Prostate gland (tissue), 2 donors: ENCODE measurements at places on chromosomes 2 and 18. TPM values are rescaled to one million over a fixed set of nuclear protein-coding genes. Genes with fewer than 3 reads are reported as not detected.

ABCG5 gene
- total RNA-seq: not detected

RUFY4 gene
- 0.11 TPM for total RNA-seq

- H3K27me3 ChIP-seq: no peaks in the 10 kb centered on the region
- H3K36me3 ChIP-seq: no peaks in the 10 kb centered on the region
- no peak overlapping the region for H3K4me3 ChIP-seq
- no peaks in the 10 kb centered on the region for H3K4me1 ChIP-seq
- no peak overlapping the region for H3K27ac ChIP-seq
Measured at GRCh38 chr2:80403081-80403480, 98.5 kb upstream of the LRRTM1 start.

RIT2 gene
- total RNA-seq: not detected

POU3F3 gene
- total RNA-seq: not detected

DLX2 gene
- total RNA-seq: not detected

DNA sequence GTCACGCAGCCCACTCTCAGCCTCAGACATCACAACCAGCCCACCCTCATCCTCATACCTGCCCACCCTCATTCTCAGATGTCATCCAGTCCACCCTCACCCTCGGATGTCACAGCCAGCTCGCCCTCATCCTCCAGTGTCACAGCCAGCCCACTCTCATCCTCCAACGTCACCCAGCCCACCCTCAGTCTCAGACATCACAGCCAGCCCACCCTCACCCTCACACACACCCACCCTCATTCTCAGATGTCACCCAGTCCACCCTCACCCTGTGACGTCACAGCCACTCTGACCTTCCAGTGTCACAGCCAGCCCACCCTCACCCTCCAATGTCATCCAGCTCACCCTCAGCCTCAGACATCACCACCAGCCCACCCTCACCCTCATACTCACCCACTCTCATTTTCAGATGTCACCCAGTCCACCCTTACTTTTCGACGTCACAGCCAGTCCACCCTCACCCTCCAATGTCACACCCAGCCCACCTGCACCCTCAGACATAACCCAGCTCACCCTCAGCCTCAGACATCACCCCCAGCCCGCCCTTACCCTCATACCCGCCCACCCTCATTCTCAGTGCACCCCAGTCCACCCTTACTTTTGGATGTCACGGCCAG is 100.3 kb downstream of the LOXHD1 start:
- H3K4me3 ChIP-seq: no peak overlapping the region
- no peaks in the 10 kb centered on the region for H3K27me3 ChIP-seq
- no peak for DNase-seq
- H3K4me1 ChIP-seq: no peaks in the 10 kb centered on the region
- no peaks in the 10 kb centered on the region for H3K36me3 ChIP-seq
- no peak overlapping the region for H3K27ac ChIP-seq

DNA sequence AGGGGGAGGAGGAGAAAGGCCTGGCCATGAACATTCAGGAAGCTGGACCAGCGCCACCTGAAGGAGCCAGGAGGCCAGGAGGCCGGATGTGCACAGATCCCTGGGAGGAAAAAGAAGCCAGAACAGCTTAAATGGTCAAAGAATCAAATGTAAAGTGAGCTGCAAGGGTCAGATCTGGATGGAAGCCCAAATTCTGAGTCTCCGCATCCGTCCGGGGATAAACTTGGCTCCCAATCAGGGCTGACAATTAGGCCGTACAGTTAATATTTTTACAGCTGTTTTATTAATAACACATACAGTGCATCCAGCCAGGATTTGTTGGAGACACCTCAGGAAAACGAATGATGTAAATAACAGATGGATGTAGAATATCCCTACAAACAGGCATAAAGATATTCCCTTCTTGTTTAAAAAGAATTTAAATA is 495.1 kb upstream of the TCF4 start:
- no peak for DNase-seq
- no peak overlapping the region for H3K4me3 ChIP-seq
- no peaks in the 10 kb centered on the region for H3K36me3 ChIP-seq
- H3K27me3 ChIP-seq: no peaks in the 10 kb centered on the region
- H3K4me1 ChIP-seq: no peaks in the 10 kb centered on the region

- H3K4me3 ChIP-seq: no peak overlapping the region
- no peak overlapping the region for H3K27ac ChIP-seq
- DNase-seq: no peak
- no peaks in the 10 kb centered on the region for H3K4me1 ChIP-seq
Measured at GRCh38 chr2:227378371-227378782, 729 bp downstream of the TM4SF20 start.

DNA sequence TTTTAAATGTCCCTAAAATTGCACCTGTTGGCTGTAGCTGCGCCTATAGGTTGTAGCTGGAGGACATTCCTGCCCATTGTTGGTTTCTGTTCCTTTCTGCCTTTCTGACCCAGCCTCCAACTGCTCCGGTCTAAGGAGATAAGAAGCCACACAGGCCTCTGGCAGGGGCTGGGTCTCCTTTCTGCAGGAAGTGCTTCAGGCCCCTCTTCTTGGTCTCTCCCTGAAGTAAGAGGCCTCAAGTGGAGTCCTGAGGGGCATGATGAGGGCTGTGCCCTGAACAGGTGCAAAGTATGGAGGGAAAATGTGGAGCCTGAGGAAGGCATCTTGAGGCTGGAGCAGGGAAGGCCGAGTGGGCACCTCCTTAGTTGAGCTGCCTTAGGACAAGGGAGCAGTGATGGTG is 10.4 kb upstream of the SFTPB start:
- H3K36me3 ChIP-seq: no peaks in the 10 kb centered on the region
- no peaks in the 10 kb centered on the region for H3K4me1 ChIP-seq
- no peak overlapping the region for H3K27ac ChIP-seq

GRCh38 chr18:45467293-45467692 is 148.0 kb upstream of the SLC14A2 start:
- H3K27me3 ChIP-seq: no peaks in the 10 kb centered on the region
- no peak overlapping the region for H3K27ac ChIP-seq
- DNase-seq: no peak
- no peaks in the 10 kb centered on the region for H3K4me1 ChIP-seq
- H3K36me3 ChIP-seq: no peaks in the 10 kb centered on the region

GRCh38 chr2:86290596-86291327 is 46.7 kb downstream of the REEP1 start:
- no peaks in the 10 kb centered on the region for H3K27me3 ChIP-seq
- no peak for DNase-seq
- H3K4me1 ChIP-seq: no peaks in the 10 kb centered on the region
- H3K36me3 ChIP-seq: no peaks in the 10 kb centered on the region
- no peak overlapping the region for H3K27ac ChIP-seq

- no peaks in the 10 kb centered on the region for H3K36me3 ChIP-seq
- H3K27me3 ChIP-seq: no peaks in the 10 kb centered on the region
- DNase-seq: no peak
- no peak overlapping the region for H3K4me3 ChIP-seq
Measured at GRCh38 chr18:52242711-52243110, 97.3 kb upstream of the DCC start.

- no peaks in the 10 kb centered on the region for H3K27me3 ChIP-seq
- no peak overlapping the region for H3K27ac ChIP-seq
- DNase-seq: peak; percentile 73
Measured at GRCh38 chr18:76351961-76352581, 143.0 kb downstream of the ZNF516 start.

DNA sequence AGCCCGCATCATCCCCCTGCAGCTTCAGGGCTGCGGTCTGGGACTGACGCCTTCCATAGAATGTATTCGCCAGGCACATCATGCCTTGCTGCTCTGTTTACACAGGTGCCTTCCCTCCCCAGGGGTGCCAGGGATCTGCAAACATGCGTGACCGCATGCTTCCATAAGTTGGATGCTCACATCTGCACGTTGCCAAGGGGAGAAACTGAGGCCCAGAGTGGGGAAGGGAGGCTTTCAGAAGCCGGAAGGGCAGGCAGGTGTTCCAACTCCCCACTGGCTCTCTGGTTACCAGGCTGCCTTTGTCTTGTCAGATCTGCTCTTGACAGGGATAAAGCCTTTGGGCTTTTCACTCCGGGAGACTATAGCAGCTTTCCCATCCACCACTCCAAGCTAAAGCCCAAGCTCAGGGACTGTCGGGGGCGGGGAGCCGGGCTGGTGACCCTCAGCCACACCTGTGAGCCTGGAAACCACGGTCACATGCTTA is 125.8 kb upstream of the TNP1 start:
- no peak for DNase-seq
- H3K4me1 ChIP-seq: no peaks in the 10 kb centered on the region
- no peaks in the 10 kb centered on the region for H3K36me3 ChIP-seq

- DNase-seq: no peak
- H3K27ac ChIP-seq: no peak overlapping the region
- H3K36me3 ChIP-seq: no peaks in the 10 kb centered on the region
- no peak overlapping the region for H3K4me3 ChIP-seq
- no peaks in the 10 kb centered on the region for H3K4me1 ChIP-seq
- H3K27me3 ChIP-seq: no peaks in the 10 kb centered on the region
Measured at GRCh38 chr2:71617266-71617665, 163.9 kb downstream of the DYSF start.

TPO gene
- total RNA-seq: 1.4 TPM

DNA sequence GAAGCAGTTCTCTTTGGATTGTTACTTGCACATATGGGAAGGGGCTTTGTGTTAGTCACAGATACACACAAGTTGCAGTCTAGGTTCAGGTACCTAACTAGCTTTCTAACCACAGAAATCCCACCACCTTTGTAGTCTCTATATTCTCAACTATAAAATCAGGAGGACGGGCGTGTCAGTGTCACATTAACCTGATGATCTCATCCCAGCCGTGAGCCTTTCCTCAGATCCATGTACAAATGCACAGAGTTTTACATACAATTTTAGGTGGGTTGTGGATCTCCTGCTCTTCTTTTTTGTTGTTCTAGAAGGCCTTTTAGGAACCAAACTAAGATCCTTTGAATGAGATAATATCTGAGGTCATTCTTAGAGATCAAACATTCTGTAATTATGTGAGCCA is 94.0 kb downstream of the ZNF532 start:
- no peak for DNase-seq
- H3K27me3 ChIP-seq: no peaks in the 10 kb centered on the region
- H3K4me1 ChIP-seq: no peaks in the 10 kb centered on the region
- peak overlapping the region; percentile 82 for H3K27ac ChIP-seq
- H3K4me3 ChIP-seq: no peak overlapping the region
- no peaks in the 10 kb centered on the region for H3K36me3 ChIP-seq

GRCh38 chr2:10405448-10405847 is 42.7 kb downstream of the ODC1 start:
- H3K27me3 ChIP-seq: no peaks in the 10 kb centered on the region
- peak overlapping the region; percentile 63 for H3K27ac ChIP-seq
- H3K36me3 ChIP-seq: no peaks in the 10 kb centered on the region
- H3K4me3 ChIP-seq: no peak overlapping the region
- DNase-seq: peak; percentile 75
- peaks cover 2% of the 10 kb centered on the region for H3K4me1 ChIP-seq

CD8B gene
- 1.3 TPM for total RNA-seq

GRCh38 chr2:130371723-130372054 is 15.8 kb downstream of the PTPN18 start:
- peak overlapping the region; percentile 79 for H3K4me3 ChIP-seq
- no peak for DNase-seq
- peak overlapping the region; percentile 81 for H3K27ac ChIP-seq
- no peaks in the 10 kb centered on the region for H3K36me3 ChIP-seq
- H3K27me3 ChIP-seq: no peaks in the 10 kb centered on the region
- no peaks in the 10 kb centered on the region for H3K4me1 ChIP-seq

GRCh38 chr18:7945882-7946281 is 378.8 kb downstream of the PTPRM start:
- H3K36me3 ChIP-seq: no peaks in the 10 kb centered on the region
- H3K27me3 ChIP-seq: no peaks in the 10 kb centered on the region
- DNase-seq: no peak
- H3K4me3 ChIP-seq: no peak overlapping the region

DNA sequence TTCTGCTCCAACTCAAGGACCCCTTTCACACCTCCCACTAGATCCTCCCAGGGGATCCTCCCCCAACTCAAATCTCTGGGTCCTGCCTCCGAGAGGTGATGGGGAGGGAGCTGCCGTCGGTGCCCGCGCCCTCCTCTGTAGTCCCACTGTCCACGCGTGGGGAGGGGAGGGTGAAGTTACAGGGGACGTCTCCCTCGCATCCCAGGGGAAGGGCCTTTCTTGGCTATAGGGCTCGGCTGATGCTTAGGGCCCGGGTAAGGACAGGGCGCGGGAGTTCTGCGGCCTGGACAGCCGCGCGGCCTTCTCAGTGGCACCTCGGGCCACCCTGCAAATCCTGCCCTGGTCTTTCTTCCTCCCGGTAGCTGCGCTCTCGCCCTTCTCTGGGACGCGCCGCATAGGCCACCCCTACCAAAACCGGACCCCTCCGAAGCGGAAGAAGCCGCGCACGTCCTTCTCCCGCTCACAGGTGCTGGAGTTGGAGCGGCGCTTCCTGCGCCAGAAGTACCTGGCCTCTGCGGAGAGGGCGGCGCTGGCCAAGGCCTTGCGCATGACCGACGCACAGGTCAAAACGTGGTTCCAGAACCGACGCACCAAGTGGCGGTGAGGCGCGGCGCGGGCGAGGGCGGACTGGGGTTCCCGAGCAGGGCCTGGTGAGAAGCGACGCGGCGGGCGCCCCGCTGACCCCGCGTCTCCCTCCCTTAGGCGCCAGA is 1.2 kb downstream of the TLX2 start:
- no peak overlapping the region for H3K4me3 ChIP-seq
- peaks cover 47% of the 10 kb centered on the region for H3K27me3 ChIP-seq
- H3K4me1 ChIP-seq: peaks cover 11% of the 10 kb centered on the region
